NCI-H345 (cell line): ENCODE measurements at places on chromosomes 4 and X.
A peak's percentile ranks its signal among the peaks of the same experiment; 100 is the strongest.

DNA sequence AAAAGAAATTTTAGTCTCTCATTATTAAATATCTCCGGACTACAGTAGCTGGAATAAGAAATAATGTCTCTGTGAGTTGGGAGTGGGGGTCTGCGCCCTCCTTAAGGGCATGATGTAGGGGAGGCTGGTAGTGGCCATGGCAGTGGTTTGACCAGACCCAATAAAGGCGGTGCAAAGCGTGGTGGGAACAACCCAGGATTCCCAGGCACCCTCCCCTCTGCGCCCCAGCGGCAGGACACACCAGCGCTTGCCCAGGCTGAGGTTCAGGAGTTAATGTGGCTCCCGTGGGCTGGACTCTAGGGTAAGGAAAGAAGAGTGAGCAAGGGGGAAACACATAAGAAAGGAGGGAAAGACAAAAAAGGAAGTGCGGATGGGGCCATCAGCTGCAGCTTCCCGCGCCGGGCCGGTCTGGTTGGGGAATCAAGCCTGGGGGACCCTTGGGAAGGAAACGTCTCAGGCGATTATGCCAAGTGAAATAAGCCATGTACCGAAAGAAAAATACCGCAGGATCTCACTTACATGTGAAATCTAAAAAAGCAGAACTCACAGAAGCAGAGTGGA is 157.5 kb upstream of the SMIM31 start:
- DNase-seq = no peak

DNA sequence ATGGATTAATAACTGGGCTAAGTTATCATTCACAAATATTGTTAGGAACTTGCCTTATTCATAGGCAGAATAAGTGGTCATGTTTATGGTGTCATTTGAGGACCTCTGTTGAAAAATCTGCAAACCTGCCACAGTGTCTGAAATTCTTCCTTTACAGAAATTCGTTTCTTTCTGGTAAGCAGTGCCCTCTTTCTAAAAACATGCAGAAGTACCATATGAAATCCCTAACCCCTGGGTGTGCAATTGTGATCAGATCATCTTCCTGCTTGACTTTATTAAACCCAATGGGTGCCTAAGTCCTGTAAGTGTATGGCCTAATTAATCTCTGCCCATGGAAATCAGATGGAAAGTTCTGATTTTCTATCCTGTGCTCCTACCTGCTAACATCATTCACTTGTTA is 4.4 kb upstream of the HTATSF1 start:
- no peak for DNase-seq

DNA sequence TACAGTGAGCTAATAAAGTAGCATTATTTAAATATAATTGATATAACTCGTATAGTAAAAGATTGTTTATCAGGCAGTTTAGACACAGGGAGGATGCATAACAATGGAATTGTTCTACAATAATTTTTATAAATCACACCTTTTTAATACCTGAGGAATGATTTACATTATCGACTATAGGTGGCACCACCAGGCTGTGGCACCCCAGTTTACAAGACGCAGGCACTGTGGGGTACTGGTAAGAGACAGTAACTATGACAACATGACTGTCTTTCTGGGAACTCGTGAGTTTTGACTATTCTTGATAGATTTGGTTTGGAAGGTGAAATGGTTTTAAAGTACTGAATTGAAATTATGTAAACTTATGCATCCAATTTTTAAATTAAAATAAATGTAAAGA is 27.1 kb upstream of the STBD1 start:
- DNase-seq = no peak

DNA sequence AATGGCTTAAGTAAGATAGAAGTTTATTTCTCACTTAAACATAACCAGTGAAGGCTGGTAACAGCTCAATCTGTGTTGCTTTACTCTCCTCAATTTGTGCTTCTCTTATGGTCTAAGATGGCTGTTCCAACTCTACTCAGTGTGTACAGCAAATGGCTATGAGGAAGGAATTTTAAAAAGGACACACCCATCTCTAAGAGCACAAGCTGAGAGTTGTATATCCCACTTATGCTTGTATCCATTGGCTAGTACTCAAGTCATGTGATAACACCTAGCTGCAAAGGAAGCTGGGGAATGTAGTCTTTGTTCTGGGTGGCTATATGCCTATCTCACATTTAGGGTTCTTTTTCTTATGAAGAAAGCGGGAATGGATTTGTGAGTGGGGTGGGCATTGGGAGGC is 63.3 kb downstream of the GPAT3 start:
- no peak for DNase-seq

DNA sequence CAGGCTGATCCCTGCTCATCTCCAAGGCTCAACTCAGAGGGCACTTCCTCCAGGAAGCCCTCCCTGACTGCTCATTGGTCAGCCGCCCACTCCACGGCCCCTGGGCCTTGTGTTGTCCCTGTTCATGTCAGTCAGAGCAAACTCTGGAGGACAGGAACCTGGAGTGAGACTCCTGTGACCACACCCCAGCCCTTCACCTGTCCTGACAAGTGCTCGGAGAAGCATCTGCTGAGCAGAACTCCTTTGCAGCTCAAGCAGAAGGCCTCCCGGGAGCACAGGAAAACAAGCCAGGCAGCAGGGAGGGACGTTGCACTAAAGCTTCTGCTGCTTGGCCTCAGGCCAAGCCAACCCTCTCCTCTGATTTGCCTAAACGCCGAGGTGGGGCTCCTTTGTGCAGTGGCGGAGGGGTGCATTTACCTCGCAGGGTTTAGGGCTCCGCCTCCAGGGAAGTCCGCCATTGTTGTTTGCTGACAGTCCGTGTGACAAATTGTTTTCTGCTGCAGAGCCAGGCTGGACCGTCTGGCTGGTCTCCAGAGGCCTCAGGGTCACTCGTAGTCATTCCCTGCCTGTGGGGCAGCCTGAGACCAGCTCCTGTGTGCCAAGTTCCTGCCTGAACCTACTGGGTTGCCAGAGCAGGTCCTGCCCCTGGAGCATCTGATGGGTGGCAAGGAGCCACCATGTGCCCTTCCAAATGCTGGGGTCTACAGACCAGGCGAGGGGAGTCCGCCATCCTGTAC is 61.8 kb downstream of the C4orf50 start:
- DNase-seq = peak; percentile 94

DNA sequence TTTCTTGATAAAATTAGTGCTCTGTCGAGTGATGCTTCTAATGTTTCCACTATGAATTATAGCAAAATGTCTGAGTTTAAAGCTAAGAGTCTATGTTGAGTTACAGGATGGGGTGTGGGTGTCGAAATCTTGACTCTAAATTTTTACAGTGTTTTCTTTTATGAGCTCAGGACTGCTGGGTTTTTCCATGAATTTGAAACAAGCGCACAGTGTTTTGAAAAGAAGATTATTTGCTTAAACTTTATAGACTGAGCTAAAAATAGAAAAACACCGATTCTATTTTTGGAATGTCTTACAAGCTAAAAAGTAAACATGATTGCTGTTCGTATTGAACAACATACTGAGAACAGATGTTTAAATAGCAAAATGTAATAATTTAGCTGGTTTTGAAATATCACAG is 7.5 kb downstream of the PTTG2 start:
- DNase-seq = no peak

- DNase-seq = no peak
Observed at GRCh38 chr4:156515295-156515694, 456.3 kb downstream of the PDGFC start.

DNA sequence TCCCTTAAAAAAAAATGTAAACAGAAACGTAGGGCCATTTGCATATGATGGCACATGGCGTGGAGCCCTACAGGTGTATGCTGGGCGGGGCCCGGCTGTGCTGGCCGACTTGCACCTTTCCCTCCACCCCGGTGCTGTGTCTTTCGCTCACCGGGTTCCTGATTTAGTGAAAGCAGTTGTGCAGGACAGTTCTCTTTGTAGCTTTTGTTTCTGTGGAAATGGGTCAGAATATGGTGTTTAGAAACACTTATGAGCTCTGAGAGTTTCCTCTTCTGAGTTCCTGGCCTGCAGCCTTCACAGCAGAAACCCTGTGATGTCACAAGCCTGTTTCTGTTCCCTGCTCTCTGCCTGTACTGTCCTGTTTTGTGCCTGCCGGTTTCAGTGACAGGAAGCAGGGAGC is 22.5 kb upstream of the MSANTD1 start:
- no peak for DNase-seq

DNA sequence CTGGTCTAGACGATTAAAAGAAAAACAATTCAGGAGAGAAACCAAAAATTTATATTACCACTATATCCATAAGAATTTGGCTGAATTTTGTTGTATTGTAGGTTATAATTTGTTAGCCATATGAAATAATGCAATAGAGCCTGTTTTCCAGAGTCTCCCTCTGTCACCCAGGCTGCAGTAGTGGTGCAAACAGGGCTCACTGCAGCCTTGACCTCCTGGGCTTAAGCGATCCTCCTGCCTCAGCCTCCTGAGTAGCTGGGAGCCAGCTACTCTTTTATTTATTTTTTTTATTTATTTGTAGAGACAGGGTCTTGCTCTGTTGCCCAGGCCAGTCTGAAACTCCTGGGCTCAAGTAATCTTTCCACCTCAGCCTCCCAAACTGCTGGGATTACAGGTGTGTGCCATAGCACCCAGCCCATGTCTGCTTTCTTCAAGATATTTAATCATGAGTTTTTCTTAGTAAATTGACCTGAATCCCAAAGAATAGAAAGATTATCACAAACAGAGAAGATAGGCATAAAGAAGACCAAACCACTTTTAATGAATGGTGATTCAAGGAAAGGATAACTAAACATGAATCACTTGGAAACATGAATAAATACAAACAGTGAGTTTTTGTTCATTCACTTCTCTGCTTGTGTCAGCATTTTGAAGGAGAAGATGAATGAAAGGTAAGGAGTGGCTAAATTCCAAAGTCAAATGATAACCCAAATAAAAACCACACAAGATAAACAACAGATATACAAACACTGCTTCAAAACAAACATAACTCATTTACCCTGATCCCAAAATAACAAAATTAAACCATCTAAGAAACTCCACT is 82.1 kb downstream of the PPP3CA start:
- DNase-seq = no peak

DNA sequence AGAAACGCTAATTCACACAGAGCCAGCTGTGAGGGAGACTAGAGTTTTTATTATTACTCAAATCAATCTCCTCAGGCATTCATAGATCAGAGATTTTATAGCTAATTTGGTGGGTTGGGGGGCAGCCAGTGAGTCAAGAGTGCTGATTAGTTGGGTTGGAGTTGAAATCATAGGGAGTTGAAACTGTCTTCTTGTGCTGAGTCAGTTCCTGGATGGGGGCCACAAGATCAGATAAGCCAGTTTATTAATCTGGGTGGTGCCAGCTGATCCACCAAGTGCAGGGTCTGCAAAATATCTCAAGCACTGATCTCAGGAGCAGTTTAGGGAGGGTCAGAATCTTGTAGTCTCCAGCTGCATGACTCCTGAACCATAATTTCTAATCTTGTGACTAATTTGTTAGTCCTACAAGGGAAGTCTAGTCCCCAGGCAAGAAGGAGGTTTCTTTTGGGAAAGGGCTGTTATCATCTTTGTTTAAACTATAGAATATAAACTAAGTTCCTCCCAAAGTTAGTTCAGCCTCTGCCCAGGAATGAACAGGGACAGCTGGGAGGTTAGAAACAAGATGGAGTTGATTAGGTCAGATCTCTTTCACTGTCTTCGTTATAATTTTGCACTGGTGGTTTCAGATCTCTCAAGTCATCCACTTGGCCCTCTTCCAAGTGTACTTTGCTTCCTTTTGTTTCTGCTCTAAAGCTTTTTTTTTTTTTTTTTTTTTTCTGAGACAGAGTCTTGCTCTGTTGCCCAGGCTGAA is 5.4 kb upstream of the NAA11 start:
- DNase-seq = peak; percentile 1

DNA sequence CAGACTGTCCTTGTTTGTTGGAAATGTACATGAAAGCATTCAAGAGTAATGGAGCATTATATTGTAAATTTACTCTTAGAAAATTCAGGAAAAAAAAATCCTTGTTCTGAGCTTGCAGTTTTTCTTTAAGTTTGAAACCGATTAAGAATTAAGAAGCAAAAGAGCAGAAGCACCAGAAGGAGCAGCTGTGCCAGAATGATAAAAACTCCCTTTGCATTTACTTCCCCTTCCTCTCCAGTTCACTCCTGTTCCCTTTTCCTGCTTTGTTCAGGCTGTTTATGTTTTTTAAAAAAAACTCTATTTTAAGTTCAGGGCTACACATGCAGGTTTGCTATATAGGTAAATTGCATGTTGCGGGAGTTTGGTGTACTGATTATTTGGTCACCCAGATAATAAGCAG is 90.3 kb downstream of the ATOH1 start:
- no peak for DNase-seq

DNA sequence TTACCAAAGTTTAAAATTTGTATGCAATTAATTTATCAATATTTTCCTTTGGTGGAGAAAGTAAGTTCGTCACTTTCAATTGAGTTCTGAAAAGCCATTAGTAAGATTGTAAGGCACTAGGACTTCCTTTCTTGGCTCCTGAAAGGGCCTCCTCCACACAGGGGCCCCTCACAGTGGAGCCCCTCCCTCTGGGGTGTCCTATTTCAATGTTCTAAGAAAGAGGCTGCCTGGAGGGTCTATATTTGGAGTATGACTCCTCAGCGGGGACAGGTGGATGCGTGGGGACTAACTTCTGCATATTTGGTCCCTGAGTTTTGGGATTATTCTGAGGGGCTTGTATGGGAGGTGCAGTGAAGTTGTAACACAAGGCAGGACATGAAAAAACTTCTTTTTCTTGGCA is 1.6 kb upstream of the ARMCX4 start:
- DNase-seq = no peak

- no peak for DNase-seq
Observed at GRCh38 chr4:186144946-186145569, 40.6 kb downstream of the FAM149A start.

DNA sequence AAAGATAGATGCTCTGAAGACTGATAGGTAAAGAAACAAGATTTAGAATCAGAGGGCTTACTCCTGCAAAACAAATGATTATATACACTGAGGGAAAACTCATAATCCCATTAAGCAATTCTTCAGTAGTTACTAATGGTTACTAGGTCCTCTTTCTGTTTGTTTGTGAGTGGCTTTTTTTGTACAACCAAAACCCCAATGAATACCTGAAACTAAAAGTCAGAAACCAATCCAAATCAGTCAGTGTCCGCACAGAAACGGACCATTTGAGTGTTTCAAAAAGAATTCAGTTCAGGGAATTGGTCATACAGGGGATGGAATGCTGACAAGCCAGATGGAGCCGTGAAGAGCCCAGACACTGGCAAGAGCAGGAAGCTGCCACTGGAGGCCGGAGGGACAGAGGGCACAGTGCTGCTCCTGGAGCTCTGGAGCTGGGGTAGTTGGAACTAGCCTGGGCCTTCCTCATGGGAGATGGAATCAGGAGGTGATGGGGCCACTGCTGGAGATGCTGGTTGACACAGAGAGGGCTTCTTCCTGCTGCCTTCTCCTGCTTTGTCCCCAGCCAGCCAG is 31.9 kb downstream of the SETD7 start:
- DNase-seq = no peak
